NCI-H187 treated with DMSO at 0.1 percent for 48 hours (cell line): ENCODE measurements at places on chromosomes 6 and 20.
A peak's percentile ranks its signal among the peaks of the same experiment; 100 is the strongest.

DNA sequence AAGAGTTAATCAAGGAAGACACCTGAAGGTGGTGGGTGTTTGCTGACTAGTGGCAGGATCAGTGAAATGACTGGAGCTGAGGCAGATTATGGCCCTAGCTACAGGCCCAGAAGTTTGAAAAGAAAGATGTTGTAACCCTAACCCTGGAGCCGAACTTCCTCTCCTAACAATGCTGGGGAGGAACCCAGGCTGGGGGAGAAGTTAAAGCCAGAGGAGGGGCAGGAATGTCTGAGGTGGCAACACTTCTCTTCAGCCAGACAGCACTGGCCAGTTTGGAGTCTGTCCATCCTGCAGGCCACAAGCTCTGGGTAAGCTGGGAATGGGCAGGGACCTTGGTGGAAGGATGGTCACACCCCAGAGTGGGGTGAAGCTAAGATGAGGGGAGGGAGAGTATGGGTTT is at the start of gene LST1:
LST1 (plus strand) TSS at position 270 of the 400 bp plus-strand sequence. CDS start 1,023 bp downstream, outside the sequence.
- DNase-seq, result no peak

DNA sequence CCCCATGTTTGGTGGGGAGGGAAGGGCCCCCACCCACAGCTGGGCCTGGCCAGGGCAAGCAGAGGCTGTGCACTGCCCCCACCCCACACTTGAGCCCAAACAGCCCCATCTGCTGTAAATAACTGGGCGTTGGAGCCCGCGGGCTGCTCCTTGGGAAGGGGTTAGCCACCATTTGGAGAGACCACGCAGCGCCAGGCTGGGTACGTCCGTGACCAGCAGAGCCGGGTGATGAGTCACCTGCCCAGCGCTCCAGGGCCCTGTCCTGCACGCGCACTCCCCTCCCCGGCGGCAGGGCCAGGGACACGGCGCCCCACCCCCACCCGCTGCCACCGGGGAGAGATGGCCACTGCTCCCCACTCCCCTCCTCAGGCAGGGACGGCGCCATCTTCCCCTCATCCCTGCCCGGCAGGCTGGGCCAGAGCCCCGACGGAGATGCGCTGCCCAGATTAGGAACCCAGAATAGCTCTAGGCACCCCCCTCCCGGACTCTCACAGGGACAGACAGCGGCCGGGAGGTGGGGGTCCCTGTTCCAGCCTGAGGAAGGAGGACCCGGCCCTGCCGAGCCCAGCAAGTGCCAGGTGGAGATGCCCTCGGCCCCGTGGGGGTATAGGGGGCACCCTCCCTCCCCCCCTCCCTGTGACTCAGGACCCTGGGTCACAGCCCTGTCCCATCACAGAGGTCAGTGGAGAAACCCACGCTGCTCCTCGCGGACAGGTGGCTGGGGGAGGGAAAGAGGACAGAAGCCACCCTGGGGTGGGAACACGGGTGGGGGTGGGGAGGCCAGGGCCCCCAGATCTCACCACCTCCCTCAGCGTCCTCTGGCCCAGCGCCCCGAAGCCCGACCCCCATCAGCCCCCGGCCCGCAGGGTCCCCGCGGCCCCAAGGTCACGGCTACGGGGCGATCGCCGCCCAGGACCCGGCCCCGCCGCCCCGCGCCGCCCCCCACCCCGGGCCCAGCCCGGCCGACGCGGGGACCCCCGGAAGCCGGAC is 642 bp downstream of the EEF1A2 start:
- DNase-seq, result no peak

DNA sequence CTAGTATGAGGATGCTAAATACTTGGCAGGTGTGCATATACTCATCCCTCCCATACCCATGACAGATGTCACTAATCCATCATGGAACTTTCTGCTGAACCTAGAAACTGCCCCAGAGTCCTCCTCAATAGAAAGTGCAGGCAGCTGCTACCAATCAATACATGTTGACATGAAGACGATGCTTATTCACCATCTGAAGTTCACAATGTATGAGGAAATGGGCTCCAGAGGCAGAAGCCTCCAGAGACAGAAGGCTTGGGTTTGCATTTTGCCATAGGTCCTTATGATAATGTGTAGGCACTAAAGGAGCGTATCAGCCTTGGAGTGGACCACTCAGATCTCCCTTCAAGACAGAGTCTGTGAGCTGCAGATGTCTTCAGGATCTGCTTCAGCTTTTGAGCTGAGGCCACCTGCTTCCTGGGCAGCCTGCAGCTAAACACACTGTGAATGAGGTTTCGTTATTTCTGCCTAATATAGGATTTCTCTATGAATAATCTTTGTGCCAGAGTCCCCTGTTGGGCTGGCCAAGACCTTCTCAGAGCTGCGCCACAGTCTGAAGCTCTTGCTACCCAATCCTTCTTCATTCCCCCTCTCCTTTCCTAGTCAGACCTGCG is 7.5 kb upstream of the KIAA1755 start:
- no peak for DNase-seq

- DNase-seq, result no peak
Measured at GRCh38 chr6:132960720-132961119, 146.4 kb downstream of the RPS12 start.

DNA sequence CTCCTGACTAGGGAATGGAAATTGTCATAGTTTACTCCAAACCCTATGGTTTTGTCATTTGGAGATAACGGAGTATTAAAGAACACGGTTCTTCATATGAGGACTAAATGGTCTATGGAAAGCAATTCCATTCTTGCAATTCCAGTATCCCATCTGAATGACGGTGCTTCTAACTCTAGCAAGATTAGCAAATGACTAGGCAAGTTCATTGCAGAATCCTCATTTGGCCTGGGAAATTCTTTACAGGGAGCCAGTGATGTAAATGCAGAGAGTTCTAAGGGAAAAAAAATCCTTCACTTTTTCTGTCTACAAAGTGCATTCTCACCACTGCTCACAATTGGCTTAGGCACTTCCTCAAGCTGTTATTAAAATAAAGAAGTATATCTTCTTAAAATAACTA is 111.5 kb downstream of the MOXD1 start:
- DNase-seq, result no peak

DNA sequence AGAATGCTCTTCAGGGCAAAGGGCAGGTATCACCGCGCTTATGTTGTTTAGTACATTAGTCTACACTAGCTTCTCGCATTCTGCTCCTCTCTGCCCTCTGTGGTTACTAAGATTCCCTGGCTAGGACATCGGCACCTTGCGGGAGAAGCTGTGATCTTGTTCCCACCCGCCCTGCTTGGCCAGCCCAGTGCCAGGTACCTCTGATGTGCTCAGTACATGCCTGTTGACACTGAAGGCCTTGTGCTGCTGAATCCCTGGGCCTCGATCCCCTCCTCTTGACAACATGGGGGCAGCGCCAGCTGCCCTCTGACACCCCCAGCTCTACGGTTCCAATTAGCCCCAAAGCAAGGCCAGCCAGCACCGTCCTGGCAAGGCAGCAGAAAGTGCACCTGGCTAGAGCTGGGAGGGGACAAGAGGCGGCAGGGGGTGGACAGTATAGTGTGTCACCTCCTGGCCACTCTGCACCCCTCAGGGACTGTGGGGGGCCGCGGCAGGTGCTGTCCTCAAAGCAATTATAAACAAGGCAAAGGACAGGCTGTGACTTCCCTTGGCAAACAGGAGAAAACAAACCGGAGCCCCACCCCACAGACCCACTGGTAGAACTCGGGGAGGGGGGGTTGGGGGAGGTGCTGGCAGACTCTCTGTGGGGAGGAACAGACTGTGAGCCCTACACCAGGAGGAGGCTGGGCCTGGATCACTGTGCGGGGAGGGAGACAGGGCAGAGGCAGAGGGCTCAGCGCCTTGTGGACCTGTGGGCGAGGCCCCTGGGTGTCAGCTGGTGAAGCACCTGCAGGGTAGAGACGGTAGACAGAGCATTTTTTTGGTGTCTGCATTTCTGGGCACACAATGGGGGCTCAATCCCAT is 7.1 kb downstream of the TFEB start:
- DNase-seq, result peak; percentile 18

DNA sequence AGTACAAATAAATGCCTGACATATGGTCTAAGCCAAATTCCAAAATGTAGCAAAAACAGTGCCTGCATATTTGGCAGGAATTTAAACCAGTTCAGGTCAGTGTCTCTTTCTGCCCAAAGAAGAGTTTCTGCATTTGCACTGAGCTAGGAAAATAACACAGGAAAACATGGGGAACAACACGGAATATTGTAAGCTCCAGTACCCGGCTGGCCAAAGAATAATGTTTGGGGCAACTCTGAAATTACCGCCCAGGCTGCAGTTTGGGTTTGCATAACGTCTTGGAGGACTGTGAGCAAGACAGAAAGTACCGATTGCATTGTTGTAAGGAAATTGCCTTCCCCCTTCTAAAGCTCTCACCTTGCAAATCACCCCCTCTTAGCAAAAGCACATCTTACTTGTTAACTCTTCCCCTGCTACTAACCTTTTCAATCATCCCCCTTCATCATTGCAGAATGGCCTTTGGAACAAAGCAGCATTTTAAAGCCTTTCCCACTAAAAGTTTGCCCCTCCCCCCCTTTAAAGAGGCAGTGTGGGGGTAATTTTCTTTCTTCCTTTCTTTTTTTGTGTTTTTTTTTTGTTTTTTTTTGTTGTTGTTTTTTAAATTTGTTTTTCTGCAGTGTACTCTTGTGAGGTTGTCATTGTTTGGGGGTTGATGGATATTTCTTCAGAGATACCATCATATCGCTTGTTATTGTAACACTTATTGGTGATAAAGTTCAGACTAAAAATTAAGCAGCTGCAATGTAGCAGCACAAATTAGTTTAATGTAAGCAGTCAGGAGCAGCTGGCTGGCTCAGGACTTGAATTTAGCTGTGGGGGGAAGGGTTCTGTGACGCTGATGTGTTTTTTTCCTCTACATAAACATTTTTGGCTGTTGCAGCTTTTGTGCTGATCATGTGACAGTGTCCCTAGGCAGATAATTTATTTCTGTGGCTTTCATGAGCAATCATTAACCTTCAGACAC is 100.0 kb upstream of the CITED2 start:
- DNase-seq, result no peak

GRCh38 chr6:150510576-150510975 is 89.1 kb upstream of the PLEKHG1 start:
- no peak for DNase-seq

GRCh38 chr20:41616228-41616627 is 1.9 kb downstream of the CHD6 start:
- DNase-seq, result no peak

GRCh38 chr6:33075568-33076405 is at the start of gene HLA-DPB1:
HLA-DPB1 (plus strand) TSS chr6:33075990; CDS start chr6:33076042, 52 bp downstream.
- no peak for DNase-seq

GRCh38 chr6:1619673-1620503 is 10.2 kb downstream of the FOXC1 start:
- no peak for DNase-seq

GRCh38 chr20:58604128-58604881 is 46.8 kb upstream of the STX16 start:
- DNase-seq, result no peak

DNA sequence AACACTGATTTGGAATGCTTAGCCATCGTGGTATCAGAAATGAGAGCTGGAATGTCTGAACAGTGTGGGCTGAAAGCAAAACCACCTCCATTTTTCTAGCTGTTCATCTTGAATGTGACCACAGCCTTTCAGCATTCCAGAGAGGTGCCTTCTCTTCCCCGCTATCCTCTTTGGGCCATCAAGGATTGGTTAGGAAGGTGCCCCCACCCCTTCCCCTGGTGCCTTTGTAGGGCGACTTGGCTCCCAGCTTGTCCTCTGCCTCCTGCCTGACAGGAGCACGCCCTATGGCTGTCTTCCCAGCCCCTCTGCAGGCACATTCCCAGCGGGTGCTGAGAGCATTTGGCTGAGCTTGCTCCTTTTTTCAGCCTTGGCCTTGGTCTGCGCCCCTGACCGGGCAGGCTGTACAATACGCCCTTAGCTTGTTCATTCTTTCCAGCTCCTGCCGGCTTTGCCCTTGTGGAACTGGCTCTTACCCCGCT is 97.5 kb downstream of the ARMC2 start:
- no peak for DNase-seq

- no peak for DNase-seq
Measured at GRCh38 chr6:94269256-94269655, 849.9 kb upstream of the EPHA7 start.

DNA sequence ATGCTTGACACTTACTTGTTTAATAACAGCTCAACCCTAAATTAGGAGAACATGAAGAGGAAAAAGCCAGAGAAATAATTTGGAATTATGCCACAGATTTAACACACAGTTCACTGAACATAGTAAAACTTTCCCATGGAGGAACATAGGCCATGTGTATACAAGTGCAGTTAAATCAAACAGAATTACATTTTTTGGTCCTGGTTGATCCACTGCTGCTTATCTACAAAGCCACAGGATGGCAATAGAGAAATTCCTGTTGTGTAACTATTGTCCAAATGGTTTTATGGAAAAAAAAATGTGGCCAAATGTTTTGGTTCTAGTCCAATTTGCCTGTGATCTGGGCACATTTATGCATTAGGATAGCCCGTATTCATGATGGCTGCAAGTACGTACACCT is 136.8 kb downstream of the ALDH8A1 start:
- no peak for DNase-seq

GRCh38 chr6:116447052-116447451 is 14.1 kb upstream of the CALHM6 start:
- no peak for DNase-seq

DNA sequence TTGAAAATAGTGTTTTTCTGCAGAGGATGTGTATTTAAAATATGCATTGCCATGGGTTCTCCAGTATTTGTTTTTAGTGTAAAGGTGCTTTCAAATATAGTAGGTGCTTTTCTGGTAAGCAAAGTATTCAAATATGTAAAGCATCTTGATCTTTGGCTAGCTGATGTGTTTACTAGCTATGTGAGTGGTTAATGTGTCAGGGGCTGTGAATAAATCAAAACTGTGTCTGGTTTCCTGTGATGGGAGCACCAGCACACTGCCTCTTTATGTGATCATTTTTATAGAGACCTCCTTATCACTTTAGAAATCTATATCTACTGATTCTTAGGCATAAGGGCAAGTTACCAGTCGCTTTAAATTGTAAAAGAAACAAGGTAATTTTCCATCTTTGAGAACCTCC is 388.9 kb upstream of the MAN1A1 start:
- no peak for DNase-seq

- no peak for DNase-seq
Measured at GRCh38 chr6:116413357-116413756, 42.6 kb downstream of the DSE start.

GRCh38 chr6:143783077-143783476 is 60.1 kb upstream of the LTV1 start:
- DNase-seq, result no peak

- DNase-seq, result no peak
Measured at GRCh38 chr6:112622036-112622435, 274.9 kb downstream of the RFPL4B start.

- DNase-seq, result no peak
Measured at GRCh38 chr6:87289571-87289970, 32.8 kb upstream of the SMIM8 start.

DNA sequence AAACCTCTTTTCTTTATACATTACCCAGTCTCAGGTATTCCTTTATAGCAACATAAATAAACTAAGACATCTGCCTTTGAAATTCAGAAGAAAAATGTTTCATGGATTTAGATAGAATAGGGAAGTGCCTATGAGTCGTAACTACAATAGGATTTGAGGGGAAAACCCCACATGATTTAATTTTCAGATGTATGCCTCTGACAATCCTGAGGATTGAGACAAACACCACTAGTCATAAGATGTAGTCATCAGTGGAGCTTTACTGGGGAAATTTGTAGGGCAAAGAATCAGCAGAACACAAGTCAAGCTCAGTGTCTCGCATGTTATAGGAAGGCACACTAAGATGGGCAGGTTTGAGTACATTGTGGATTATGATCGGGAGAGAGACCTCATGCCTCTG is 566.4 kb downstream of the BMP2 start:
- DNase-seq, result no peak
